Heart right ventricle (tissue), 16 donors: ENCODE measurements at places on chromosomes 16 and 17.

GRCh38 chr17:60170835-60171752 is 21.3 kb downstream of the CA4 start:
- DNase-seq, result no peak
- H3K27me3 ChIP-seq, result no peaks in the 10 kb centered on the region
- H3K4me3 ChIP-seq, result no peak overlapping the region
- peak overlapping the region; percentile 37 for H3K27ac ChIP-seq

- H3K4me1 ChIP-seq, result no peaks in the 10 kb centered on the region
- no peak overlapping the region for H3K4me3 ChIP-seq
- DNase-seq, result no peak
- H3K36me3 ChIP-seq, result no peaks in the 10 kb centered on the region
Measured at GRCh38 chr17:35214631-35215273, 20.6 kb upstream of the SLC35G3 start.

DNA sequence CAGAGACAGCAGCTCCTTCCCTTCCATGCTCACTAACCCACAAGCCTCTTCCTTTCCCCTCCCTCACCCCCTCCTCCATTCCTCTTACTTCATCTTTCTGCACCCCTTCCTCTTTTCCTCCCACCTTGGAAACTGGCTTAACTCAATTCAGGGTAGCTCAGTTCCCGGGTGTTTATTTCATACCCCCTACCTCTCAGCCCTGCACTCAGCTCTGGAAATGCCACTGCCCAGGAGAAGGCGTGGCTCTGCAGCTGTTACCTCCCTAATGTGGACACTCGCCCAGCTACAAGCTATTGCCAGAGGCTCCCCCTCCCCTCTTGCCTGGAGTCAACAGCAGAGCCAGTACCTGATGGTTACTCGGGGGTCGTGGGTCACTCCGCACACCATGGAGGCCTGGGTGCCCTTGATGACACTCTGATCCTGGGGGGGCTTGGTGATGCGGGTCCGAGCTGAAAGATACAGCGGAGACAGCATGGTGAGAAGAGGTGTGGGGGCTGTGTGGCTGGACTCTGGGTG is 118.4 kb upstream of the CDC42EP4 start:
- no peaks in the 10 kb centered on the region for H3K4me1 ChIP-seq
- no peaks in the 10 kb centered on the region for H3K36me3 ChIP-seq
- H3K27ac ChIP-seq, result no peak overlapping the region
- DNase-seq, result no peak

DNA sequence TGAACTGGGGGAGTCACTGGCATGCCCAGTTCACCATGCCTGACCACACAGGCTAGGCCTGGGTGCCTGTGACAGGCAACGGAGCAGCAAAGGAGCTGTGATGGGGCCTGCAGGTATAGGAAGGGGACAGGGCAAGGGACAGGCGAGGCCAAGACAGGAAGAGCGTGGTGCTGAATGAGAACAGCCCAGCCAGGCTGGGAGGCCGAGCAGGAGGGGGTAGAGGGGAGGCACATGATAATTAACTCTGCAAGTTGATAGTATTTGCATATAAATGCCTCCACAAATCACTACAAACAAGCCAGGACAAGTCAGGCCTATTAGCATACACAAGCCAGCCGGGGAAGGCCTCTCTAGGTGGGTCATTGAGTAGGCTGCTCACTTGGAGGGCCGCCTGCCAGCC is 7.8 kb downstream of the ZFHX3 start:
- H3K4me3 ChIP-seq, result no peak overlapping the region
- no peak for DNase-seq
- H3K27ac ChIP-seq, result no peak overlapping the region
- peaks cover 38% of the 10 kb centered on the region for H3K4me1 ChIP-seq
- no peaks in the 10 kb centered on the region for H3K27me3 ChIP-seq

DNA sequence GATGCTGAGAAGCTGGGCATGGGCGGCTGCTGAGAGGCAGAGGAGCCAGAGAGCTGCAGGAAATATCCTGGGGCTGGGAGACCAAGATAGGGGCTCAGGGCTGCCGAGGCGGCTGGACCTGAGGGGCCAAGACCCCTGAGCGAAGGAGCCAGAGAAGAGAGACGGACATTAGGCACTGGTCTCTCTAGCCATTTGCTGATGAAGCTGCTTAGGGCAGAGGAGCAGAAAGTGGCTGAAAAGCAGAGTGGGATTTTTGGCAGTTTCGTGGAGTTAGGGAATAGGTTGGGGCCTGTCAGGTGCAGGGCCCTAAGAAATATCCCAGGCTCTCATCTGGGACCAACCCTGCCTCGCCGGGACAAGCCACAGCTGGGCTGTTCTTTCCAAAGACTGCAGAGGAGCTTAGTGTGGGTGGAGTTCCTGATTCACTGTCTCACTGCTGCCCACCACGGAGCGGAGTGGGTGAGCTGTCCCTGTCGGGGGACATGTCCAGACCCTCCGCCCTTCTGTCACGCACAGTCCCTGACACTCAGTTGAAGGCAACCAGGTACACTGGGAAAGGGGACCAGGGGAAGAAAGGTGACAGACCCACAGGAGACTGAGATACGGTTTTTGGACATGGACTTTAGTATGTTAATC is 11.3 kb upstream of the DNASE1 start:
- H3K4me3 ChIP-seq, result no peak overlapping the region
- H3K27ac ChIP-seq, result no peak overlapping the region
- H3K4me1 ChIP-seq, result peaks cover 6% of the 10 kb centered on the region
- DNase-seq, result no peak
